Foreskin fibroblast (primary cell): ENCODE measurements at places on chromosomes 16 and 17.

DNA sequence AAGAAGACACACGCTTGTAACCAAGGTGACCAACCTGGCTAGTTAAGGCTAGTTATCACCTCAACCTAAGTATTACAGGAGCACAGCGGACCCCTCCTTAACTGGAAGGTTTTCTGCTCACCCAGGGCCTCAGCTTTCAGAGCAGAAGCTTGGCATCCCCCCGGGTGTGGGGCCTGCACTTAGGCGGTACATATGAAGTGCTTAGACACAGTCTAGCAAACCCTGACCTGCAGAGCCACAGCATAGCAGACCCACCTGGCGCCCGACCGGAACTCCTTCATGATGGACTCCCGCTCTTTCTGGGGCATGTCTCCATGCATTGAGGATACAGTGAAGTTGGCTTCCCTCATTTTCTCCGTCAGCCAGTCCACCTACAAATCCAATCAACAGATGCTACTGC, 9.8 kb downstream of the EIF4A3 start:
- no peak for DNase-seq

GRCh38 chr17:58332778-58333735, 4.5 kb upstream of the TSPOAP1 start:
- DNase-seq: no peak

DNA sequence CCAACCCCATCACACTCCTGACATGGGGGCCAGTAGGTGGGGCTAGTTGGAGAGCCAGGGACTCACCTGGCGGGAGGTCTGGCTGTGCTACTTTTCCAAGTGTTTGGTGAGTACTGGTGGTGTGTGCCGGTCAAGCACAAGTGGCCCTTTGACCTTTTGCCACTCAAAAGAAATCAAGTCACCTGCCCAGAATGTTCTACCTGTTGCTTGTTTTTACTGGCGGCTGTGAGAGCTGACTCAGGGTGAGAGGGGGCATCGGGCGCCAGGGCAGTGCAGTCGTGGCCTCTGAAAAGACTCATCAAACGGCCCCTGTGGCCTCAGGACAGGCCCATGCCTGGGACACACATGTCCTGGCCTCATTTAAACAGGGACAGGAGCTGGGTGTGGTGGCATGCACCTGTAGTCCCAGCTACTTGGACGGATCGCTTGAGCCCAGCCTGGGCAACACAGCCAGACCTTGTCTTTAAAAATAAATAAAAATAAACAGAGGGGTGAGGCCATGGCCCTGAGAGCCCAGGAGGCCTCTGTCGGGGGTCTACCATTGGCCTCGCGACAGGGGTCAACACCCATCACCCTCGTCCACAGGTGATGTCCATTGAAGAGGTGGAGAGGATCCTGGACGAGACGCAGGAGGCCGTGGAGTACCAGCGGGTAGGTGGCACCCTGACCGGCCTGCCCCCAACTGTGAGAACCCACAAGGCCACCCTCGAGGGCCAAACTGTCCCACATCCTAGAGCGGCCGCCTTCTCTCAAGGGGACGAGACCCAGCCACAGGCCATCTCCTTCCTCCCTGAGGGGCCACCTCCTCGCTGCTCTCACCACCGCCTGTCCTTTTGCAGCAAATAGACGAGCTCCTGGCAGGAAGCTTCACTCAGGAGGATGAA, 5.0 kb downstream of the CHMP6 start:
- no peak for DNase-seq

- DNase-seq: no peak
Measured at GRCh38 chr16:1809281-1809801, 15.8 kb upstream of the IGFALS start.

GRCh38 chr17:9237661-9238301, 216.5 kb downstream of the NTN1 start:
- DNase-seq: no peak

- no peak for DNase-seq
Measured at GRCh38 chr17:79890706-79891105, 51.5 kb upstream of the CBX4 start.
